ENCODE measurements at places on chromosomes 2 and 18.

DNA sequence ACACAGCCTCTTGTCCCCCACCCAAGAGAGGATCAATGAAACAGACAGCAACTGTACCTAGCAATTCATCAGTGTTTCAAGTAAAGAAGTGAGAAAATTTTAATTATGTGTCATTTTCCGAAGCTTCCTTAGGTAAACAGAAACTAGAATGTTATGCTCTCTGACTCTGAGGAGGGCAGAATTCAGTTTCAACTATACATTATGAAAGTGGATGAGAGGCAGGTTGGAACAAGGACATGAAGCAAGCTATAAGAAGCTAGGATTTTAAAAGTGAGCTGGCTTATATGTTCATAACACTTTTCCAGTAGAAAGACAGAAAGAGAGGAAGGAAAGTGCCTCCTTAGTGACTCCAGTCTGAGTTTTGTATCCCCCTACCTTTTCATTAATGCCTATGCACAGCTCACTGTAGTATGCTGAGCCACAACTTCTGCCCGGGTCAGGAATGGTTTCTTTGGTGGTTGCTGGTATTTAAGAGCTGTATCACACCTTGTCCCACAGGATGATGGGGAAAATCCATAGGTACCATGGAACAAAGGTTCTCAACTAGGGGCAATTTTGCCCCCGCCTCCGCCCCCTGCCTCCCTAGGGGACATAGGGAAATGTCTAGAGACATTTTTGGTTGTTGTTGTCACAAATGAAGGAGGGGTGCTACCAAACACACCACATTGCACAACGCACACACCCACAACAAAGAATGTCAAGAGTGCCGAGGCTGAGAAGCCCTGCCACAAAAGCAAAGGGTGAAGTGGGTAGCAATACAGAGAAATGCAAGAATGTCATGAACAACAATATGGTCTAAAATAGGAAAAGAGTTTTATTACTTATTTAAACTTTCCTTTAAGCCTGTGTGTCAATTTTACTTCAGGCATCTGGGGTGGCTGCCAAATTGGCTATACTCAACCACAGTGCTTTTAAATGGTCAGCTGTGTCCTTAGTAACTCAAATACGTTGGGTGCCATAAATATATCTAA lies 161.0 kb upstream of the ZFP36L2 start:
- peak; percentile 57 for DNase-seq

DNA sequence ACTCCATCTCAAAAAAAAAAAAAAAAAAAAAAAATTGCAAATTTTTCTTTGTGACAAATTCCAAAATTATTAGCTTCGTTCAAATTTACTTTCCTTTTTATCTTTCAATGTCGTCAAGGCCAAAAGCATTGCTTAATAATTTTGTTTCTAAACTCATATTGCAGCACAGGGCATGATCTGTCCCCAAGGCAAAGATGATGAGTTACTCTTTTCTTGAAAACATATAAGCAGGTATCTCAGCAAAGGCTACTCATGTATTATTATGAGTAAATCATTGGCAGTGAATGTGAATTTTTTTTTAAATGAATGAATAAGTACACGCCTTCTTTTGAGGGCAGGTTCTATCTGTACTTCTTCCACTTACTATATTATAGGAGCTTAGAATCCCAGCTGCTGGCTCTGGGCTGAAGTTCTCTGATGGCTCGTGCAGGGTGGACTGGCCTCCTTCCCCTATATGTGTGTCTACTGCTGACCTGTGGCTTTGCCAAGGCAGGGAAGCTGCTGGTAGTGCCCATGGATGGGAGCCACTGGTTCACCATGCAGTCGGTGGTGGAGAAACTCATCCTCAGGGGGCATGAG lies at the start of gene UGT1A7:
Gene UGT1A7, plus strand, starts transcription at position 381 of the 579 bp plus-strand sequence. Its CDS starts 37 bp downstream, at position 418.
- DNase-seq, result no peak

DNA sequence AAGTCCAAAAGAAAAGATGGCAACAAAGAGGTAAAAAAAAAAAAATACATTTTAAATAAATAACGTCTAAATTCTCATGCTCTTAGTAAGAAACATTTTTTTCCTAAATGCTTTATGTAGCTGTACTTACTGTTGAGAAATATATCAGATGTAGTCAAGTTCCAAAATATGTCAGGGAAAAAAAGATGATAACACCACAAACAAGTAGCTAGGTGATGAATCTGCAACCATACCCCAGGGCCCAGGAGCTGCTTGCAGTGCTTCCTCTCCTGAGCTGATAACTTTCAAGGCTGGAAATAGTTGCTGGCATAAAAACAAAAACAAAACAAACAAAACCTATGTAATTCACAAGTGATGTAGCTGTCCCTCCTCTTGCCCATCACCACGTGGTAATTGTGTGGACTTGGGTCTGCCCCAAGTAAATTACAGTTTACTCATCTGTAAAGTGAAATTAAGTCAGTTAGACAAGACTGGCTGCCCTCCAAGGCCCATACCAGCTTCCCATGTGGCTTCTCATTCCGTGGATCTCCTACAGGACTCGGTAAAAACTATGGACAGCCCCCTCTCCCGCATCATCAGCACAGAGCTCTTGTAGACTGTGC lies 82.6 kb downstream of the SP100 start:
- DNase-seq, result peak; percentile 7

GRCh38 chr2:109409321-109410038 lies 204.3 kb downstream of the SEPTIN10 start:
- DNase-seq, result no peak

GRCh38 chr2:229922449-229923386 lies at the start of gene FBXO36:
Gene FBXO36, plus strand, starts transcription at chr2:229922503. Its CDS starts 11 bp downstream, at chr2:229922514.
- DNase-seq, result peak; percentile 71

DNA sequence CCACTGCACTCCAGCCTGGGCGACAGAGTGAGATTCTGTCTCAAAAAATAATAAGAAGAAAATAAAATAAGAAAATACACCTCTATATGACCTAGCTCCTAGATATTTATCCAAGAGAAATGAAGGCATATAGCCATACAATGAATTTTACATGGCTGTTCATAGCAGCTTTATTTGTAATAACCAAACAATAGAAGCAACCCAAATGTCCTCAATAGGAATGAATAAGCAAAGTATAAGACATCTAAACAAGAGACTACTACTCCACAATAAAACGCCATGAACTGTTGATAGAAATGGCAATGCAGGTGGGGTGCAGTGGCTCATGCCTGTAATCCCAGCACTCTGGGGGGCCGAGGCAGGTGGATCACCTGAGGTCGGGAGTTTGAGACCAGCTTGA lies 31.2 kb upstream of the MYCN start:
- DNase-seq, result no peak

- DNase-seq, result no peak
These were observed 892.1 kb upstream of the POU3F3 start for GRCh38 chr2:103961862-103962261.

GRCh38 chr18:76363436-76364120 lies 131.5 kb downstream of the ZNF516 start:
- peak; percentile 58 for DNase-seq

- DNase-seq, result no peak
These were observed 223.8 kb downstream of the FAM210A start for GRCh38 chr18:13502585-13502984.

- DNase-seq, result peak; percentile 54
These were observed 66.3 kb downstream of the IRS1 start for GRCh38 chr2:226733189-226733858.

- DNase-seq, result peak; percentile 31
These were observed 145.8 kb upstream of the ID2 start for GRCh38 chr2:8535821-8536685.

GRCh38 chr2:220107380-220107791 lies 480.0 kb downstream of the SLC4A3 start:
- DNase-seq, result no peak

DNA sequence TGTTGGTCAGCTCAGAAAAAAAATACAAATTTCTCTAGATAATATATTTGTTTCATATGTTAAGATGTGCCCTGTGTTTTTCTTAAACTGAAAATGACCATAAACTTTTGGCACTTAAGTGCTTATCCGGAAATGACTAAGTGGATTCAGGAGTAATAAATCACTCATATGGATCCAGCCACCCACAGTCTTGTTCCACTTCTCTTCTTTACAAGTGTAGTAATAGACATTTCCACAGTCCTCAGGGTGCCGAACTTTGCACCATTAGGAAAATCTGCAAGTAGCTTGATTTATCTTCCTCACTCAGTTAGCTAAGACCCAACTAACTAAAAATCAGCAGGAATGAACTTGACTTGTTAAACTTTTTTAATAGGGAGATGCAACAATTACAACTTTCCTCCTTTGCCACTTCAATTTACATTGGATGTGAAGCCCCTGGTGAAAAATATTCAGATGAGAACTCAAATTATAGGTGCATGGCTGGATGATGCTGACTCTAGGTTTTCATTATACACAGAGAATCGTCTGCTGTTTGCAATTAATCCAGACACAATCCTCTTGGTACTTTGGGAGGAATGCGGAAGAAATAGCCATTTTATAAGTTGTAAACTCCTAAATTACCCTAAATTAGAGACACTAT lies 322.5 kb downstream of the ARHGAP15 start:
- DNase-seq, result no peak

GRCh38 chr2:67046591-67046990 lies 350.5 kb upstream of the ETAA1 start:
- no peak for DNase-seq

DNA sequence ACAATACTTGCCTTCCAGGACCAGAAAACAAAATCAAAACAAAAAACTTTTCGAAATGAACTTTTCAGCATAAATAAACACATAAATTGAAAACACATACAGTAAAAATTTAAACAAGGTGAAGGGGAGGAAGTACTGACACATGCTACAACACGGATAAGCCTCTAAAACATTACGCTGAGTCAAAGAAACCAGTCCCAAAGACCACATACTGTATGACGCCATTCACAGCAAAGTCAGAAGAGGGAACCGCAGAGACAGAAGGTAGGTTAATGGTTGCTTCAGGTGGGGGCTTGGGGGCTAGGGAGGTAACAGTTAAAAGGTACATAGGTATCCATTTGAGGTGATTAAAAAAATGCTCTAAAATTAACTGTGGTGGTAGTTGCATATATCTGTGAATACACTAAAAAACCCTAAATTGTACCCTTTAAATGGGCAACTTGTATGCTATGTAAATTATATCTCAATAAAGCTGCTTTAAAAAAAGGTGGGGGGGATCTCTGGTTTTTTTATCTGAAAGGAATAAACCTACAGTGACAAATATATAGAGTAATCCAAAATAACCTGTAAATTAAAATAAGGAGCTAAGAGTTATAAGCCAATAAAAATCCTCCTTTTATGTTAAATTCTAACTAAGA lies 7.1 kb downstream of the COX7A2L start:
- DNase-seq, result no peak

DNA sequence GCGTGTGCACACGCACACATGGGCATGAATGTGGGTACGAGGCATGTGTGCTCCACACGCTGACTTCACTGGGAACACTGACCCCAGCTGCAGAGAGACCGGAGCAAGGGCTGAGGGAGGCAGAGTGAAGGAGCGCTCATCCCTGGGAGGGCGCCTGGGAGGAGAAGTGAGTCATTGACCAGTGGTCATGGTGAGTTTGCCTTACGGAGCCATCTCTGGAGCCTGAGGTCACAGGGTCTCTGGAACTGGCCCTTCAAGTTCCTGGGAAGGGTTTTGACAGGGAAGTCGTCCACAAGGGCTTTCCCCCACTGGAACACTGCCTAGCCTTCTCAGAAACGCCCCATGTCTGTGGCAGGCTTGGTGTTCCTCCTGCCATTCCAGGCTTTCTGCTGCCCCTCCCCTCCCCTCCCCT lies 14.3 kb upstream of the TMEM185B start:
- DNase-seq, result peak; percentile 72

DNA sequence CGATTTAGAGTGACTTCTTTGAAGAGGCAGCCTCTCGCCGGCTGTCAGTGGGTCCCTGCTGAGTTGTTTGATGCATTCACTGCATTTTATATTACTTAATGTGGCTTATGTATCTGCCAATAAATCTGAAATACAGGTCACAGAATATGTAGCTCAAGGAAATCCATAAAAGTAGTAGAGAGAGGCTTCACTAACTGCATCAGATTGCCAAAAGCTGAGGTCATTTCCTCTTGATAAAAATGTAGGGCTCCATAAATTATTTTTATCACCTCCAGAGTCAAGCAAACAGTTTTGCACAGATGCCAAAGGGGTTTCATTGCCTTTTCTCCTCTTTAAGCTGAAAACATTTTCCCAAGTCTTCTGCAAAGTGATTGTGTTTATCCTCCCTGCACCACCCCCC lies 36.5 kb upstream of the CCDC93 start:
- DNase-seq, result no peak

DNA sequence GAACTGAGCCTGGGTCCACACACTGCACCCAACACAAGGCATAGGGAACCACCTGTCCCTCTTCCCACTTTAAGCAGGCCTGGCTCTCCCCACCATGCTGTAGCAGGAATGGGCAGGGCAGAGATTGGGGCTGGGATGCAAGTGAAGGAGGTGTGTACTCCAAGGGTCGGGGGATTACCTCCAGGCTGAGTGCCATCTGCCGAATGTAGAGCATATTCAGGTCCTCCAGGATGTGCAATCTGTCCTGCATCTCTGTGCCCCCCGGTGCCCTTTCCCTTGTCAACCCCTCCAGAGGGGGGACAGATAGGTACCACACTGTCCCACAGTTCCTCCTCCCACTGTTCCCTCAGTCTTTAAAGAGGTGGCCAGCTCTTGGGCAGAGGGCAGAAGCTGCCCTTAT lies 2.4 kb downstream of the RTKN start:
- no peak for DNase-seq

GRCh38 chr18:25256439-25256838 lies 95.5 kb downstream of the ZNF521 start:
- DNase-seq, result no peak

DNA sequence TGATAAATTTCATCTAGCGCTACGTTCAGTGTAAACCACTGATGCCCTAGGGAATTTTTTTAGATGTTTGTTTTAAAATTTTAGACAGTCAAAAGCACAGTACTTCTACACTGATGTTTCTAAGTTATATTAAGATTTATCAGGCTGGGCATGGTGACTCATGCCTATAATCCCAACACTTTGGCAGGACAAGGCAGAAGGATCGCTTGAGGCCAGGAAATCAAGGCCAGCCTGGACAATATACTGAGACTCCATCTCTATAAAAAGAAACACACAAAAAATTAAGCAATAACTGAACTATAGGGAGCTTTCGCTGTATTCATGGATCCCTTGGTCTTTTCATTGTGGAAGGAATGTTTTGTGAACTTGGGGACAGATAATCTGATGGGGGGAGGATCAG lies 50.6 kb upstream of the MAPRE2 start:
- peak; percentile 60 for DNase-seq

- peak; percentile 52 for DNase-seq
These were observed 18.8 kb upstream of the HAAO start for GRCh38 chr2:42810971-42811811.
